ENCODE measurements at places on chromosomes 16 and 17.

GRCh38 chr17:70901870-70902269, 732.5 kb downstream of the KCNJ2 start:
- DNase-seq, result peak; percentile 17

GRCh38 chr17:50049636-50050035, 6.3 kb upstream of the ITGA3 start:
- DNase-seq, result no peak

DNA sequence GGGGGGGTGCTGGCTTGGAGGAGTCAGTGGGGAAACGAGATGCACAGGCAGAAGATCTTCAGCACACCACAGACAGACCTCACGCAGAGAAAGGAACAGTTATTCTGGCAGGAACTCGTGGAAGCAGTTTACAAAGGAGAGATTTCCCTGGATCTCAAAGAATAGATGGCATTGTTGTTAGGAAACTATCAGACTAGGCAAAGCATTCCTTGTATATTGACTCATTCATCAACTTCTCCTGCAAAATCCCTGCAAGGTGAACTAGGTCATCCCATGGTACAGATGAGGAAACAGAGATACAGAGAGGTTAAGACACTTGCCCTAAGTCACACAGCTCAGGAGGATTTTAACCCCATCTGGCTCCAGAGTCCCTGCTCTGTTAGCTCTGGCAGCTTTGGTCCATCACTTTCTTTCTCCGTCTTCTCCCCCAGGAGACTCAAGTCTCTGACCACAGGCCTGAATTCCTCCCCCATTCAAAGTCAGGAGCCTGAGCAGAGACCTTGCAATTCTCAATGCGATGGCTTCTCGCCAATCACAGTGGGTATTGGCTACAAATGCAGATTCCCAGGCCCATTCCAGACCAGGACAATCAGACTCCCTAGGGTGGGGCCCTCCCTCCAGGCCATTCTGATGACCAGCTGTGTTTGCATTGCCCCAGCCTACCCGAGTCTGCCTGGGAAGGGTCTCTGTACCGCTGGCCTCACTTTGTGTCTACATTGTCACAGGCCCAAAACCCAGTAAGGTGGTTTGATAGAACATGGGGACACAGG, 56.4 kb downstream of the LITAF start:
- no peak for DNase-seq

DNA sequence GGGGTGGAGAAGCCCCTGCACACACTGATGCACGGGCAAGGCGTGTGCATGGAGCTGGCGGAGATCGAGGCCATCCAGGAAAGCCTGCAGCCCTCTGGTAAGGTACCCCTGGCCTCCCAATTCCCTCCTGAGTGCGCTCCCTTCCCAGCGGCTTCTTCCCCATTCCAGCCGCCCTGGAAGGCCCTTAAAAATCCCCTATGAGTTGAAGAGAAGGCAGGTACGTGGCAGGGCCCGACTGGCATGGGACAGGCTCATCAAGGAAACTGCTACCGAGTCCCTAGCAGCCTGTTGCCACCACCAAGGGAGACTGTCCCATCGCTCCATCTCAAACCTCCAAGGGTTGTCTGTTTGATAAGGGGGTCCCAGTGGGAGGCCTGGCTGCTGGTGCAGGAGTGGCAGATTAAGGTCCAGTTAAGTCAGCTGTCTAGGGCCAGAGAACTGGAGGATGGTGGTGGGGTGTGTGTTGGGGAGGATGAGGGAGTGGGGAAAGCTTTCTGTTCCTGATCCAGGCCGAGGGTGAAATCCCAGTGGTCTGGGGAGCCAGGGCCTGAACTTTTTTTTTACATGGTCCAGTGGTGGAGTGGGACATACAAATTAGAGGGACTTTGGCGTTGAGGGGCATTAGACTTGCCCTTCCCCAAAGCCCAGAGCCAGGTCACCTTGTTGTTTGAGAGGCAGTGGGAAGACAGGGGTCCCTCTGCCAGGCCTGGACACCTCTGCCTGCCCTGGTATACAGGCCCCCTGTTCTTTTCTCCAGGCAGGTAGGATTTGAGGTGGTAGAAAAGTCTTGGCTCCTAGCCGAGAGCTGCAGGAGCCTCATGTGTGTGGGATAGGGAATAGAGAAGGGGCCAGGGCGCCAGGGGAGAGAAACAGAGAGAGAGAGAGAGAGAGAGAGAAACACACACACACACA, 994 bp downstream of the IGFBP4 start:
- DNase-seq, result no peak

GRCh38 chr17:16912021-16912962, 59.6 kb downstream of the TNFRSF13B start:
- DNase-seq, result no peak

DNA sequence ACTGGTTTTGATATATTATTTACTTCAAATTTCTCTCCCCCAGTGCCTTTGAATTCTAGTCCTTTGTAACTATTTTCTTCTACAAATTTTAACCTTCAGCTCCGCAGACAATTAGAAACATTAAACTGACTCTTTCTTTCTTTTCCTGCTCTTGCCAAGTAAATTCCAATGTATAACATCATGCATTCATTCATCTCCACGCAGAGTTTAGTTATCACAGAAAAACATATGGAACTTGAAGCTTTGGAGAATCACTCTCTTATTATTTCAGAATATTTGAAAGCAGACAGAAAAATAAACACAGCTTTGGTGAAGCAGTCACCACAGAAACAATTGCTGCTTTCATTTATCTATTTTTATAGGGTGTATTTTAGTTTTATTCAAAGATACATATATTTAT, 778.7 kb upstream of the CDH8 start:
- DNase-seq, result no peak

- DNase-seq, result no peak
Measured at GRCh38 chr16:67425580-67425979, 5.3 kb upstream of the HSD11B2 start.

DNA sequence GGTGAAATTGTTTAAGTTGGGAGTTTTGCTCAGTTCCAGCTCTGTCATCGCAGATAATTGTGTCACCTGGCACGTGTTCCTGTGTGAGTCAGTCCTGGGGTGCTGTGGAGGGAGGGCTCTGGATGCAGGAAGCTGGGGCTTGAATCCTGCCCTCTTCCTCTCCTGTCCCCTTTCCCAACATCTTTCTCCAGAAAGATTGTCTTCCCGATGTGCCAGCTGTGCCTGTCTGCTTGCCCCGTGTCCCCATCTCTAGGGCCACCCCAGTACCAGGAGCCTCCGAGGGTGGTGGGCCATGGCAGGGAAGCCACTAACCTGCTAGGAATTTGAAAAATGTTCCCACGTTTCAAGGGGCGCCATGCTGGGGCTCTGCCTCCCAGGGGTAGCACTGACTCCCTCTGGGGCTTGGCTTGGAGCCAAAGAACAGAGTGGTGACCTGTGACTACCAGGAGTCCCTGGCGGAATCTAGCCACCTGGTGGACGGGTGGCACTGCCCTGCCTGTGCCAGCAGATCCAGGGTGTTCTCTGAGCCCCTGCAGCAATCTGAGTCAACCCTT, 198.1 kb downstream of the ENGASE start:
- DNase-seq, result peak; percentile 7

DNA sequence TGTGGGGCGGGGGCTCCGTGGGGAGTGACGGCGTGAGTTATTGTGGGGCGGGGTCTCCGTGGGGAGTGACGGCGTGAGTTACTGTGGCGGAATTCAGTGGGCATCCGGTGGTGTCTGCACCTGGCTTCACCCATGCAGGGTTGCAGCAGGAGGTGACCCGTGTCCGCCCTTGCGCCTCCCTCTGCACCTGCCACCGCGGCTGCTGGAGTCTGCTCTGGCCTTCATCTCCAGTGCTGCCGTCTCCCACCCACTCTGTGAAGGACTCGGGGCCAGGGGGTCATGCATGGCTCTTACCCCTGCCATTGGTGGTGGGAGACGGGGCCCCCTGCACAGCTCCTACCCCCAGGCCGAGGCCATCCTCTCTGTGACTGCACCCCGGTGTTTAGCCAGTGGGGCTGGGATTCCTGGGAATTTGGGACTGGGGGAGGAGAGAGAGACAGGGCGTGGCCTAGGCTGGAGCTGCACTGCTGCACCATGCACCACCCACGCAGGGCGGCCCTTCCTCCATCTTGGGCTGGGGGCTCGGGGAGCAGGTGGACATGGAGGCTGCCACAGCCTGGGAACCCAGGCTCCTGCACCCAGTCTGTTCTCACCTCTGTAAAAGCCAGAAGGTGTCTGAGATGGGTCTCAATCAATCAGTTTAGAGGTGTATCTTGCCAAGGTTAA, 1.3 kb upstream of the PABPN1L start:
- no peak for DNase-seq

- DNase-seq, result peak; percentile 5
Measured at GRCh38 chr16:81099958-81100357, 3.8 kb upstream of the GCSH start.

DNA sequence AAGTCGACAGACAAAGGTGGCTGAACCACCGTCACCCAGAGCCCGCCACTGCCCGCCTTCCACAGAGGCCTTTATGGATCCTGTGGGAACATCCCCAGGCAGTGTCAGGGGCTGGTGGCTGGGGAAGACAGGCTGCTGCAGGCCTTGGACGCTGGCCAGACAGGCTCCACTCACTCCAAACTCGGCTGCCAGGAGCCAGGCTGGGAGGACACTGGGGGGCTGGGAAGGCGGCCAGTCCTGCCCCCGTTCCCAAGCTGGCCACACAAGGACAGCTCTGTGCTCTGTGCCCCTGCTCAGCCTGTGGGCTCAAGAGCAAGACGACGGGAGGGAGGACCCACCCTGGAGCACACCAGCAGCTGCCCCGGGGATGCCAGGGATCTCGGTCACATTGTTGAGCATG, 7.6 kb upstream of the LCAT start:
- DNase-seq, result no peak

GRCh38 chr16:67950335-67950843, 6.5 kb upstream of the LCAT start:
- DNase-seq, result no peak

GRCh38 chr17:29726715-29727252, 104.1 kb upstream of the CORO6 start:
- no peak for DNase-seq

DNA sequence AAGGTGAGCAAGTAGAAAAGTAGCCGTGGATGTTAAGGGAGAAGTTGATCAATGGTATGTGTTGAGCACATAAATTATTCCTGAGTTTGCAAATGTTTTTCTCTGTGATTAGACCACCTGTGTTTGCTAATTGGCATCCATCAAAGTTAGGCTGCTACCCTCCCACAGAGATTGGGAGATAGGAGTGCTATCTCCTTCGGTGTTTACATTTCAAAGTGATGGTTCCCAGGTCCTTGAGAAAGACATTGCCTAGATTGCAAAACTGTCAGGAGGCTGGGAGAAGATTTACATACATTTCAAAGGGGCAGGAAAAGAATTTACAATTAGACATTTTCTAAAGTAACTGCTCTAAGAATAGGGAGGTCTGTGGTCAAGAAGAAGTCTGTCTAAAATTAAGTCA, 54.3 kb upstream of the CNTNAP4 start:
- DNase-seq, result no peak

DNA sequence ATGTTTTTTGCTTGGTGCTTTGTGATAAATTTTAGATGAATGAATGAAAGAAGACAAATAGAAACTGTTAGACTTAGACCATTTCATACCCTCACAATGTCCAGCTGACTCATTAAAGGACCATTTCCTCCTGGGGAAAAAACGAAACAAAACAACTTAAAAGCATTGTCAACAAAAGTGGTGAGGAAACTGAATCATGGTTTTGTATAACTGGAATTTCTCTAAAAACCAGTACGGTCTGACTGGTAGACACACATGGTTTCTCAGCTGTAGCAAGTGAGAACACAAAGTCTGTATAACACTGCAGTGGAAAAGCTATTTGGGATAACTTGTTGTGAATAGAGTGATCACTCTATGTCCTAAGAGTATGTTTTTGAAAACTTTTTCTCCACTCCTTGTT, 5.3 kb upstream of the DDX52 start:
- peak; percentile 78 for DNase-seq

GRCh38 chr16:55621771-55622170, 34.0 kb upstream of the SLC6A2 start:
- no peak for DNase-seq

DNA sequence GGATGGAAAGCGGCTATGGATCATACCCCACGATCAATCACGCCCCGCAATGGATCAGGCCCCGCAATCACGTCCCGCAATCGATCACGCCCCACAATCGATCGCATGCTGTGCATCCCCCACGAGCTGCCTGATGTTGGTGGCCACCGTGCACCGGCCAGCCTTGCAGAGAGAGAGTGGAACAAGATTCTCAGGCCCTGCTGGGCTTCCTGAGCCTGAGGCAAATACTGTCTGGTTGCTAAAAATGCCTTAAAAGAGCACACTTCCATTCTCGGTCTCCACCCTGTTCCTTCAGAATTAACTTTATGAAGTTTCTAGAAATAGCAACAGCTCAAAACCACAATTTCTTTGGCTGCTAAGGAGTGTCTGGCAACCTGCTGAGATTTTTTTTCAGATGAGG, 81.5 kb downstream of the VPS53 start:
- no peak for DNase-seq

- DNase-seq, result no peak
Measured at GRCh38 chr16:15970202-15970601, 20.8 kb downstream of the ABCC1 start.

All from foreskin fibroblast (primary cell).